Activated T-cell treated with anti-CD3 and anti-CD28 coated beads, Interleukin-2, amount 50 U/mL, for 48 hours (primary cell): ENCODE measurements at places on chromosomes 1 and 21.

GRCh38 chr1:172515436-172515835, 17.5 kb upstream of the SUCO start:
- no peak for DNase-seq

DNA sequence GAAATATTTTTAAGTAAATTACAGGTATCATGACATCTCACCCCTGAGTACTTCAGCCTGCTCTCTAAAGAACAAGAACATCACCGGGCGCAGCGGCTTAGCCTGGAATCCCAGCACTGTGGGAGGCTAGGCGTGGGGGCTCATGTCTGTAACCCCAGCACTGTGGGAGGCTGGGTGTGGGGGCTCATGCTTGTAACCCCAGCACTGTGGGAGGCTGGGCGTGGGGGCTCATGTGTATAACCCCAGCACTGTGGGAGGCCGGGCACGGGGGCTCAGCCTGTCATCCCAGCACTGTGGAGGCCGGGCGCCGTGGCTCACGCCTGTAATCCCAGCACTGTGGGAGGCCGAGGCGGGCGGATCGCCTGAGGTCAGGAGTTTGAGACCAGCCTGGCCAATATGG, 7.7 kb upstream of the CDK11B start:
- DNase-seq: no peak

- no peak for DNase-seq
Measured at GRCh38 chr1:175383239-175383638, 190.7 kb upstream of the KIAA0040 start.

DNA sequence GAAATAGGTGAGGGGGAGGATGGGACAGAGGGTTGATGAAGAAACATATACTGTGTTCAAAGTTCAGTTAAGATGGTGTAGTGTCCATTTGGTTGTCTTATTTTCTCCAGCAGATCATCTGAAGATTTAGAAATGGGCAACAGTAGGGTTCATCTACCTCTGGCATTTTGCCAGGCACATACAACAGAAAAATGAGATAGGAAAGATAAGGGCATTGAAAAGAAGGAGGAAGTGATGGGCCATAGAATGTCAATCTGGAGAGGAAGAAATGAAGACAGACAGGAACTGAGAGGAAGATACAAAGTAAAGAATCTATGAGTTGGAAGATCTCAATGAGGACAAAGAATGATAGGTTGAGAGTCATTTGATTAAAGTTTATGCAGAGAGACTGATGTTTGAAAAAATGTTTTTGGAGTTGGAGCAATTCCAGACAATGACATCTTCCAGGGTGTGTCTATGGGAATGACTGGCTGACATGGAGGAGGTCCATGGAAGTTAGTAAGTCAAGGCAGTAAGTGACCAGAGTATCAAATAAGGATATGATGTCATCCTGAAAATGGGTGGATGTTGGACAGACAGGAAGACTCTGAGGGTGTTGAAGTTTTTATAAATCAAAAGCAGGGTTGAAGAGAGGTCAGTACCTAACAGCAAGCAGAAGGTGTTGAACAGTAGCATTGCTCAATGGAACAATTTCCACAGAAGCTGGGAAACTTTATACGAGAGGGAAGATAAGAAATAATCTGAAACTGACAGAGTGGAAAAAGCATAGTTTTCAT, 18.7 kb upstream of the CD55 start:
- no peak for DNase-seq

- no peak for DNase-seq
Measured at GRCh38 chr1:201153474-201154388, 543 bp downstream of the TMEM9 start.

DNA sequence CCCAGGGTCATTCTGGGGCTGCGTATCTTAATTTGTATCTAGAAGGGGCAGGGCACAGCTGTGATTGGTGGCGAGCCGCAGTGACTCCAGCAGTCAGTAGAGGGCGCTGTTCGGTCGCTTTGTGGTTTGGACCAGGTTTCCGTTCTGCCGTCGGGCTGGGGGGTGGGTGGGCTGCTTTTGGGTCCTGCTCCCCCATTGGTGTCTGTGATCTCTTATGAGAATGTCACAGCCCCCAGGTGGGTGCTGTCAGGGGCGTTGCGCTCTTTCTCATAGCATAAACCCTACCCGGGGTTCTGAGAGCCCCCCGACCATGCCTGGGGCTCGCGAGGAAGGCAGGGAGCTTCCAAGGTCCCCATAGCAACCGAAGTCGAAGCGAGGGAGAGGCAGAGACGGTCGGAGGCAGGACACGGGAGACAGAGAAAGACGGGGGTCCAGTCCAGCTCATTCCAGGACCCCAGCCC, 5.4 kb downstream of the TFF3 start:
- peak; percentile 84 for DNase-seq

DNA sequence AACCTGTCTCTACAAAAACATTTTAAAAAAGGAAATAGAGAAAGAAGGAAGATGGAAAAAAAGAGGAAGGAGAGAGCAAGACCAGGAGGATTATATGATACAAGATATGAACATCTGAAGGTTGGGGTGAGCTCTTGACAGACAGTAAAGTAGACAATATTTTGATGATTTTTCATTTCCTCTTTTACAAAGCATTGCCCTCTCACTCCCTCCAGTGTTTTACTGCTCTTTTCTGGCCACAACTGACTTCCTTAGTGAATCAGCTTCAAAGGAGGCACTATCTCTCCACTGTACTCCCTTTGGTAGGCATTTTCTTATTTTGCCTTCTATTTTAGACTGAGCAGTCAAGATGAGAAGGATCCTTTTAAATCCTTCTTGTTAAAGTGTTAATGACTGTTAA, 296.7 kb downstream of the KCTD3 start:
- DNase-seq: no peak

GRCh38 chr21:17461014-17461413, 51.8 kb upstream of the CXADR start:
- DNase-seq: no peak

DNA sequence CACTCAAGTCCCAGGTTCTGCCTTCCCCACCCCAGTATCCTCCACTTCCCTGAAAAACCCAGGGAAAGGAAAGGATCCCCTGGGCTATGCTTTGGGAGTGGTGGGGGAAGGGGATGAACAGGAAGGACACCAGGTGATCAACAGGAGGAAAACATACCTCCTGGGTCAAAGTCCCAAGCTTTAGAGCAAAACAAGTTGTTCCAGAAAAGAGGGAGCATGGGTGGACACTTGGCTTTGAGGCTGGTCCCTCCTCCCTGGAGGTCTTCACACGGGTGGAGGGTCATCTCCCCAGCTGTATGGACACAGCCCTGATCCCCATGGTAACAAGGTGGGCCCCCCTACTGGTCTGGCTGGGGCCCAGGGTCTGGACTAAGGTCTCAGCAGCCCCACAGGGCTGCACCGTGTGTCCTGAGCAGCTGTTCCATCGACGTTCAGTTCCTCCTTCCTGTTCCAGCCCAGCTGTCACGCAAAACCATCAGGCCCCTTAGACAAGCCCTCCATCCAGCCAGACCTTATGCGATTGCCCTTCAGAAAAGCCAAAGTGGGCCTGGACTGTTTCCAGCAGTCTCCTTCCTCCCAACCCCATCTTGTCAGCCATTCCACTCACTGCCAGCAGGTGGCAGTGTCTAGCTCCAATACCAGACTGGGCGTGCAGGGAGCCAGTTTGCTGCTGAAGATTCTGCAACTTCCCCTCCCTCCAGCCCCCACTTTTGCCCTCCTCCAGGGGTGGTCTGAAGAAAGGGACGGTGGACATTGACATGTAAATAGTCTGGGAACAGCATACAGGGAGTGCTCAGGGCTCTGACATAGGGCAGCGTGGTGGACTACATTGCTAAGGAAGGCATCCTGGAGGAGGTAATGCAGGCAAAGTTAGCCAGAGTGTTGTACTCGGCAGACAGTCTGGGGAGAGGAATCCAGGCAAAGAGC, 2.9 kb upstream of the PDZK1IP1 start:
- DNase-seq: peak; percentile 81

GRCh38 chr1:220239966-220240365, 32.3 kb downstream of the RAB3GAP2 start:
- no peak for DNase-seq

DNA sequence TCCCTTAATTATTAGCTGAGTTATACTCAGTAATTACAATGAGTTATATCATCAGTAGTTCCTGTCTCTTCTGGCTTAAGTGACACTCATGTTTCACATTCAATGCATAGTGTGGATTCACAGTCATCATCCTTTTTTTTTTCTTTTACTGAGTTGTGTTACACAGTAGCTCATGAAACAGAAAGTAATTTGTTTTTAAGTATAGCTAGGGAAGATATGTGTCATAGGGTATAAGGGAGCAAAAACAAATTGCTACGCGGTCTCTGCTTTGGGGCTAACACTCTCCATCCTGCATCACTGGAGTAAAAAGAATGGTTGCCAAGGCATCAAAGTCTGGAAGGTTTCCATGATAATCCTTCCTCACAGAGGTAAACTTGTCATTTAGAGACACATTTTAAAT, 971.7 kb upstream of the NCAM2 start:
- DNase-seq: no peak

DNA sequence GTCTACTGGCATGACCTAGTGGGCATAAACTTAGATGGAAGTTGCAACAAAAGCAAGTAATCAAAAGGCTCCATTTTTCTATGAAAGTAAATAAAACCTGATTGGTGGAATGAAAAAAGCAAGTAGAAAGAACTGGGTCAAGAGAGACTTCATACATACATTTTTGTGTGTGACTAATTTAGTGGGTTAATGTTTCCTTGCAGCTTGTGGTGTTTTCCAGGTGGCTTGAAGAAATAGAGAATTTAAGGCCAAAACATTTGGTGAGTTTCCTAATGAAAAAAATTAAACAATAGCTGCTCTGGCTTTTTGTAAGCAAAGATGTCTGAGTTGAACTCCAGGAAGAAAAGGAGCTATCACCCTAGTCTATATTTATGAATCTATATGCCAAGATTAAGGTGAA, 71.0 kb downstream of the ZC3H11B start:
- no peak for DNase-seq

GRCh38 chr1:222392556-222392955, 155.3 kb downstream of the HHIPL2 start:
- DNase-seq: no peak

DNA sequence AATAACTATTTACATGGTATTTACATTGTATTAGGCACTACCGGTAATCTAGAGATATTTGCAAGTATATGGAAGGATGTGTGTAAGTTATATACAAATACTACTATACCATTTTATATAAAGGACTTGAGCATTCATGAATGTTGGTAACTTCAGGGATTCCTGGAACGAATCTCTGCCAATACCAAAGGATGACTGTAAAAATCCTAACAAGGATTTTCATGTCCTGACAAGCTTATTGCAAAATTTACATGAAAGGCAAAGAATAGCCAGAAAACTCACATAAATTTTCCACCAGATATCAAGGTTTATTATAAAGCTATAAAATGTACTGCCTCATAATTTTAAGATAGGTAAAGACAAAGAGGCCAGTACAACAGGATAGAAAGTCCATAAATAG, 325.2 kb upstream of the NRIP1 start:
- DNase-seq: no peak

GRCh38 chr1:110426854-110427253, 19.4 kb upstream of the LAMTOR5 start:
- no peak for DNase-seq

- DNase-seq: no peak
Measured at GRCh38 chr21:38842079-38842478, 36.4 kb downstream of the ETS2 start.

DNA sequence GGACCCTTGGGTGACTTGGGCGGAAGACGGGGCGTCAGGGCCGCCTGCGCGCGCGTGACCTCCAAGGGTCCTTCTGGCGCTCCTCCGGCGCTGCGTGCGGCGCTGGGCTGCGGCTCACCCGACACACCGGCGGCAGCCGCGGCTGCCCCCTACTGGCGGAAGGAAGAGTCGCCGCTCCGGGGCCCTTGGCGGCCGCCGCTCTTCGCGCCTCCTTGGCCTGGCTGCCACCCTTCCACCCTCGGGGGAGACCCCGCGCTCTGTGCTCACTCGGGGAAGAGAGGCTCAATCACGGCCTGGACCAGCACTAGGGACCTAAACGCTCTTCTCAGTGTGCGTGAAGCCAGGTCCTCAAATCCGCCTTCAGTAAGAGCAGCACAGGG, 89.7 kb downstream of the DMRTA2 start:
- DNase-seq: peak; percentile 80

GRCh38 chr1:165686121-165686970, 12.0 kb downstream of the ALDH9A1 start:
- DNase-seq: no peak

DNA sequence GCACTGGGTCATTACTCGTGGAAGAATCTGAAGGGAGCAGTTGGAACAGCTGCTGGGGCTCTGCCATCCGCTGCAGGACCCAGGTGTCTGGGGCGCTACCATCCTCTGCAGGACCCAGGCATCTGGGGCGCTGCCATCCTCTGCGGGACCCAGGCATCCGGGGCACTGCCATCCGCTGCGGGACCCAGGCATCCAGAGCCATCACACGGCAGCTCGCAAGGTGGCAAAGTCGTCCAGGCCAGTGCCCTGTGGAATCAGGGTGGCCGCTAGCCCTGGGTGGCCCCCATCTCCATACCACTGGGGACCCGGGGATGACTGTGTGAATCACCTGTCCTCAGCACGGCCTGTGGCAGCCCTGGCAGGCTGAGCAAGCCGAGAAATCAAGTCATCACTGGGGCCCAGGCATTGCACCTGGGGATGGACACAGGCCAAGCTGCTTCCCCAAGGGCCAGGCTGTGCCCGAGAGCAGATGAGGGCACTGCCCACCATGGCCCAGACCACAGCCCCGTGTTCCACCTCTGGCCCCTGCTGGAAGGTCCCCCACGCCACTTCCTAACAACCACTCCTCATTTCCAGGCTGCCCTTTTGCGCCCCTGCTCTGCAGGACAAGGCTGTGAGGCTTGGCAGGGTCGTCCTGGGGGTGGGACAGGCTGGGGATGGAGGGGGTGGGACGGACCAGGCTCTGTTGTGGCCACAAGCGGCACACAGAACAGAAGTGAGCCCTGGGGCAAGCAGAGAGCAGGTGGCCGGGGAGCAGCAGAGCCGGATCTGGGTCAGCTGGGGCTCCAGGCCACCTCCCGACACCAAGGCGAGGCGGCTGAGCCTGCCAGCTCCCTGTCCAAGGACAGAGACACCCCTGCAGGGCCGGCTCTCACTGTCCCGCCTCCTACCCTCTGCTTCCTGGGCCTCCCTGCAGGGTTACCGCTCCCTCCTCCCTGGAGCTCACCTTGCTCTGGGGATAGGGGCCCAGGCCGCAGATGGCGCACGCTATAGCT, 12.7 kb downstream of the GABRD start:
- DNase-seq: no peak

- no peak for DNase-seq
Measured at GRCh38 chr1:198268784-198269645, 112.2 kb downstream of the NEK7 start.

- DNase-seq: peak; percentile 31
Measured at GRCh38 chr1:7783178-7783711, 846 bp upstream of the PER3 start.

DNA sequence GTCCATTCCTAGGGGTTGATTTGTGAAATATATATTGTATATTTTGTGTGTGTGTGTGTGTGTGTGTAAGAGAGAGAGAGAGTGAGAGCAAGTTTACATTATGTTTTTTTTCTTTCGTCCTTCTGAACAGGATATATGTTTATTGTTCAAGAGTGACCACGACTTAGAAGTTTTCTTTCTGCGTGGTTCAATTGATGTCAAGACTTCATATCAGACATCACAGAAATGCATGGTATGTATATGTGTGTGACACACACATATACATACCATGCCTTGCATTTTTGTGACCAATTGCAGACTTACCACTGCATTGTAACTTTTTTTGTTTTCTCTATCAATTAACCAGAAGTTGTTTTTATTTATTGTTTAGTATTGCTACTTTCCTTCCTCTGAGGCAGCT, 2.5 kb downstream of the RASAL2 start:
- no peak for DNase-seq
